HT1080 (cell line): ENCODE measurements at places on chromosomes 12 and 14. TPM values are rescaled to one million over a fixed set of nuclear protein-coding genes. Genes with fewer than 3 reads are reported as not detected.

DNA sequence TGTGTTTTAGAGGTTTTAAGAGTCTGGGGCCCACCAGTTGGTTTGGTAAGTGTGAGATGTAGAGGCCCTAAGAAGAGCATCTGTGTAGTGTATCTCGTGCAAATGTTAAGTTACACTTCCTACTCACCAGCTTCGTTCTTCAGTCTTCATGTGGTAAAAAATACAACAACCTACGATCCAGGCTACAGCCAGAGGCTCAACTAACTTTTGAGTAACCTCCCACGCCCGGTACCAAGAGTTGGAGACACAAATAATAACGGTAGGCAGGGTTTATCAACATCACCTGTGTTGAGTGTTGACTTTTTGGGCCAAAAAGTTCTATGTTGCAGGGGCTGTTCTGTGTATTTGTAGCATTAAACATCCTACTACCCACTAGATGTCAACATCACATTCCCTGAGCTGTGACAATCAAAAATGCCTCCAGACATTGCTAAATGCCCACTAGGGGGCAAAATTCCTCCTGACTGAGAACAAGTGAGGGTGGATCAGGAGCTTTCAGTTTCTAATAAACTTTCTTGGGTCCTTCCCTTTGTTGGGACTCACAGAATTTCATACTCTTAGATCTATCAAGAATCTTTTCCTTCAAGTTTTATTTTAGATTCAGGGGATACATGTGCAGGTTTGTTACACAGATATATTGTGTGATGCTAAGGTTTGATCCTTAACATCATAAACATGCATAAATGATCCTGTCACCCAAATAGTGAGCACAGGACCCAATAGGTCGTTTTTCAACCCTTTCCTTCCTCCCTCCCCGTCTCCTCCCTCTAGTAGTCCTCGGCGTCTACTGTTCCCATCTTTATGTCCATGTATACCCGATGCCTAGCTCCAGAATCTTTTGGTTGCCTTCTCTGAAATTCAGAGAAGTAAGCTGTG lies 94.7 kb downstream of the SLC2A13 start:
- DNase-seq: peak; percentile 68

DNA sequence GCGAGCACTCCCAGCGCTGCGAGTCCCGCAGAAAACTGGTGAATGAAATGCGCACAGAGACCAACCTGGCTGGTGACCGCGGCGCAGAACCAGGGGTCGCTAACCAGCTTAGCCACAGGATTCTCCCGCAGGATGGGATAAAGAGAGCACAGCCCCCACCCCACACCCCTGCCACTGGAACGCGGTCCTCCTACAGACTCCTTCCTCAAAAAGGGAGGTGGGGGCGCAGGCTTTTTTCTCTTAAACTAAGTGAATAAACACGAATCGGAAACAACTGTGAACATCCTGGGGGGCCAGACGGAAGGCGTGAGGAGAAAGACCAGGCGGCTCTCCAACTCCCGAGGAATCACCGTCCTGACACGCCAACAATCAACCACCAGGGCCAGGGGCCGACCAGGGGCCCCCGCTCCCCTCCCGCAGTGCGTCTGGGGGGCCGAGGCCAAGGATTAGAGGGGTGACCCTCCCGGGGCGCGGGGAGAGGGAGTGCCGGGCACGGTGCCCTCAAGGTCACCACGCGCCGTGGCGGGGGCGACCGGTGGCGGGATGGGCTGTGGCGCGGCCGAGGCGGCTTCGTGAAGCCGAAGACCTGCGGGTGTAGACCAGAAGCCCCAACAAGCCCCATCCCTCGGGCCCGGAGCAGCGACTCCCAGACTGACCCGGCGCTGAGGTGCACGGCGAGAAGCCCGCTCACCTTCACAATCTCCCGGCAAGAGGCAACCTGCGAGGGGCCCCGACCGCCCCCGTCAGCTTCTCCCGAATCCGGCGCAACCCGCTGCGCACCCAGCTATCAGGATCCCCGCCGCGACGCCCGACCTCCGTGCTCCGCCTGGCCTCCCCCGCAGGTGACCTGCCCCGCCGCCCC lies 704 bp downstream of the ATP2B1 start:
- no peak for DNase-seq

Gene INHBC
- total RNA-seq: 0.13 and 0.37 TPM in 2 replicates

GRCh38 chr12:2324387-2324786 lies 271.6 kb downstream of the CACNA1C start:
- DNase-seq: no peak

DNA sequence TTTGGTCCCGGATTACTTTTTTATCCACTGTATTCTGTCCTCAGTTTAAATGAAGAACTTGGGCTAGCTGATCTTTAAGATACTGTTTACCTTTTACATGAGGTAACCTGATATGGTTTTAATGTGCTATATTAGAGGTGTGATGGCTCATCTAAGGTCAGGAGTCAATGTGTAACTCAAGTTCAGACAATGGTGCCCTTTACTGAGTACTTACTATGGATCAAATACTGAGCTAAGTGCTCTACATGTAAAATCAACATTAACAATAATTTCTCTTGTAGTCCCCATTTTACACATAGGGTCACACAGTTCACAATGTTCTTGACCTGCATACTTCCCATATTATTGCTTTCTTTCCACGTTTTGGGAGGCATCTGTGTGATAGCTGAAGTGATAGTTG lies 79.2 kb downstream of the CEP83 start:
- no peak for DNase-seq
